ENCODE measurements at places on chromosomes 3 and 15.

DNA sequence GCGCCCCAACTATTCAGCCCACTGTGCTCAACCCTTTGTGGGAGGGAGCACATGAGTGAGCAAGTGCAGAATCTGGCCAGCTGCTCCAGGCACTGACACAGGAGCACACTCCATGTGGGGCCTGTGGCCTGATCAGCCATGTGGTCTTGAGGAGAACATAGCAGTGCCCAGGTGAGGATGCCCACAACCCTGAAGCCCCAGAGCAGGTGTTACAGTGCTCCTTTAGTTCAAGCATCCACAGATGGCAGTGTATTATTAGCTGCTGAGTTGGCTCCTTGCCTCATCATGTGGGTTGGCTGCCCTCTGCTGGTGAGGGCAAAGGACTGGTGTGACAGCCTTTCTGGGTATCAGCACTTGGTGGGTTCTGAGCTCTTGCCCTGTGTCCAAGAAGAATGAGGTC, 1588.2 kb downstream of the SI start:
- DNase-seq: no peak

- no peak for DNase-seq
These were observed 5.1 kb downstream of the FAM107A start for GRCh38 chr3:58572013-58572633.

DNA sequence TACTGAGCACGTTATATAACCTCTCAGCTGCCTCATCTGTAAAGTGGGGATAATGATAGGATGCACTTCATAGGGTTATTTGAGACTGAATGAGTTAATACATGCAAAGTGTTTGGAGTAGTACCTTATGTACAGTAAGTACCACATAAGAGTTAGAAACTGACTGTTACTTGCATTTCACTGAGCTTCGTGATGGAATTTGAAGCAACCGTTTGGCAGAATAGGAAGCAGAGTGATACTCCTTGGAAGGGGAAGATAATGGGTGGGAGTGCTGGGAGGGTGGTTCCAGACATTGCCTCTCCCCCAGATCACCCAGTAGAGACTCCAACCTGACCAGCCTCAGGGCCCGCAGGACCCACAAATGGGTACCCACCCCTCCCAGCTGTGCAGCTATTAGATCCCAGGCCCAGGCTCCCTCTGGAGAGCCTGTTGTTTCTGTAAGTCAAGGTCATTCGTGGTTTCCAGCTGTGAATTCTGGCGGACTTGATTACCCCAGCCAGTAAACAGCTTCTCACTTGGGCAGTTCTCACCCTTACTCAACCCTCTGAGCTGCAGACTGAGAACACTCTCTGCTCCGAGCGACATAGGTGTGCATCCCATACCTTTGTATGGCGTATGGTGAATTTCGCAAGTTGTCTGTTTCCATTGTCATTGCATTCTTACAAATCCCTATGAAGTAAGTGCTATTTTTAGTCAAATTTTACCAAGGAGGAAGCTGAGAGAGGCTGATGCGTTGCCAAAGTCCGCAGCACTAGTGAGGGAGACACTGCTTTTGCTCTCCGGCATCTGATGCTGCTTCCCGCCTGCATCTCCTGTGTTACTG, 11.1 kb downstream of the ALPK3 start:
- no peak for DNase-seq

DNA sequence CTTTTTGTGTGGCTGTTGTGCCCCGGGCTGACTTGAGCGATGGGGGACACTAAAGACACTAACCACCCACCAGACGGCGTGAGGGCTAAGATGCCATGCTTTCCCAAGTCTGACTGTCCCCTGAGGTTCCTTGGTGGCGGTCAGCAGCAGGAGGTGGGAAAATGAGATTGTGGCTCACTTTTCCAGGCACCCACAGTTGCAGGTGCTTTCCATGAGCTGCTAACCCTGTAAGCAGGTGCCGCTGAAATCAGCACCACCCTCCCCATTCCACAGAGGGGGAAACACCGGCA, 17.7 kb downstream of the PRR23E start:
- DNase-seq: no peak

GRCh38 chr3:168024537-168024941, 71.2 kb downstream of the GOLIM4 start:
- DNase-seq: no peak

- DNase-seq: no peak
These were observed 379.5 kb upstream of the ATP10A start for GRCh38 chr15:26242565-26243071.

- DNase-seq: no peak
These were observed 283.0 kb upstream of the VEPH1 start for GRCh38 chr3:157786211-157786610.

GRCh38 chr3:183357564-183358079, 70.8 kb downstream of the MCF2L2 start:
- DNase-seq: no peak
